ENCODE measurements at places on chromosomes 11 and 22. TPM values are rescaled to one million over a fixed set of nuclear protein-coding genes. Genes with fewer than 3 reads are reported as not detected.

DNA sequence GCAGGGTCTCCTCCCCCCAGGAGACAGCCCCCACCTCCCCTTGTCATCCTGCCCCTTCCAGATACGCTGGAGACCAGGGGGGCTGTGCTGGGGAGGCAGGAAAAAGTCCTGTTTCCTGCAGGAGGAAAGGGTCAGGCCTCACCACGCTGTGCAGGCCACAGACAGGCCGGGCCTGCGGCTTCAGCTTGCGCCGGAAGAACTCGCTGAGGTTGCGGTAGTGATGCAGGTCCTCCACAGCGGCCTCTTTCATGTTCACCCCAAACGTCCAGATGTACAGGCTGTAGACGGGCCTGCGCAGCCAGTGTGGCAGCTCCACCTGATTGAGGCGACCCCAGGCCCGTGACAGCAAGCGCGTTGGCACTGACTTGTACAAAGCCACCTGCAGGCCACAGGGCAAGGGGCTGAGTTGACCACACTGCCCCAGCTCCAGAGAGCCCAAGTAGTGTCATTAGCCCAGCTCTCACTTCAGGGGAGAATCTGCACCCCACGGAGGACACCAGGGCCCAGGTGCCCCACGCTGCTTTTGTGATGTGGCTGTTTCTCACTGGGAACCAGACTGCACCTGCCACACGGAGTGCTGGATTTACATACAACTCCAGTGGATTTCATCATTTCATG lies 40.4 kb downstream of the PISD start:
- no peak for DNase-seq

DNA sequence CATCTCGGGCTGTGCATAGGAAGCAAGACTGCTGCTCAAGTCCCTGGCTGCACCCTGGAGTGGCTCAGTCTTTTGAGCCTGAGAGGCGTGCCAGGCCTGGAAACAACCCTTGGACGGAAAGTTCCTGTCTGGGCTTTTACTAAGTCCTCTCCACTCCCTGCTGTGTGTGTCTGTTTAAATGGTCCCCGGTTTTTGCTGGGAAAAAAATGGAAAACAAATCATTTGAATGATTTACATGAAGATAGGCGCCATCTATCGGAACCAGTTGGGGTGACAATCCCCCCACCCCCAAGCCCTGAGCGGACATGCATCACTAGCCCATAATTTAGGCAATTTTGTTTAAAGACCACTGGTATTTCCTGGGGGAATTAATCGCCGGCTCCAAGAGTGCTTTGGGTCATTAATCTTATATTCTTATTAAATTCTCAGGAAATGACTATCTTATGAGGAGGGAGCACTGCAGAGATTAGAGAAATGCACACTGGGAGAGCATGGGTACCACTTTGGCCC lies 2.7 kb upstream of the GAB2 start:
- DNase-seq: peak; percentile 44

- DNase-seq: no peak
These were observed 8.2 kb downstream of the PDE2A start for GRCh38 chr11:72665911-72666472.

GRCh38 chr11:86245369-86246292 lies 1.1 kb downstream of the EED start:
- no peak for DNase-seq

DNA sequence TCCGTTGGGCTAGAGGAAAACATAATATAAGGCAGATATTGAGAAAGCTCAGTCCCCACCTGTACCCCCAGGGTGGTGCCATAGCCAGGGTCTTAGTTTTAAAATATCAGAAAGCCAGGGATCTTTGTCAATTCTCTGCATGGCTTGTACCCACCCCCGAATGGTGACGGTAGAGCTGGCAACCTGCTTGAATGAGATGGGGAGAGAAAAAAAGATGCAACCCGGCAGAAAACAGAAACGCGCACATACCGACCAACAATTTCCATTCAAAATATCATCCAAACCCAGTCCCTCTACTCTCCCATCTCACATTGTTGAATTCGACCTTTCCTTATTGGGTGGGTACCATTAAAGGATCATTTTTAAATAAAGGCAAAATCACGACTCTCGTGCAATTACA lies 543.9 kb downstream of the MIAT start:
- no peak for DNase-seq

DNA sequence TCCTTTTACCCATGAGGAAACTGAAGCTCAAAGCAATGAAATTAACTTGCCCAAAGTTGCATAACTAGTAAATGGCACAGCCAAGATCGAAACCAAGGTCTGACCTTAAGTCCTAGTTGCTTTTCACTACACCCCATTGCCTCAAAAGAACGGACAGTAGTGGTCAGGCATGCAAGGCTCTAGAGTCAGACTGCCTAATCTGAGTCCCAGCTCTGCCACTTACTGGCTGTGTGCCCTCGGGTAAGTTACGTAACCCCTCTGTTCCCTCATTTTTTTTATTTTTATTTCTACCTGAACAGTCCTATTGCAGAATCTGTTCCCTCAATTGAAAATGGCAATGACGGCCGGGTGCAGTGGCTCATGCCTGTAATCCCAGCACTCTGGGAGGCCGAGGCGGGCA lies 9.6 kb downstream of the CYB561A3 start:
- DNase-seq: no peak

DNA sequence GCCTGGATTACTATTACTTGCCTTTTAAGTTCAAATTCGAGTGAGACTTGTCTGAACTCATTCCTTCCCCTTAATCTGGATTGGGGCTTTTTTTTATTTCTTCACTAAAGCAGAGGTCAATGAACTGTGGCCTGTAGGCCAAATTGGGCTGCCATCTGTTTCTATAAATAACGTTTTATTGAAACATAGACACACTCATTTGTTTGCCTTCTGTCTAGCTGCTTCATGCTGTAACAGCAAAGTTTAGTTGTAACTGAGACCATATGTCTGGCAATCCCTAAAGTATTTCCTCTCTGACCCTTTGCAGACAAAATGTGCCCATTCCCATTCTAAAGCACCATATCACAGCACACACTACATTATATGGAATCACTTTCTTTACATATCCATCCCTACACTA lies 207.9 kb upstream of the ISX start:
- no peak for DNase-seq

DNA sequence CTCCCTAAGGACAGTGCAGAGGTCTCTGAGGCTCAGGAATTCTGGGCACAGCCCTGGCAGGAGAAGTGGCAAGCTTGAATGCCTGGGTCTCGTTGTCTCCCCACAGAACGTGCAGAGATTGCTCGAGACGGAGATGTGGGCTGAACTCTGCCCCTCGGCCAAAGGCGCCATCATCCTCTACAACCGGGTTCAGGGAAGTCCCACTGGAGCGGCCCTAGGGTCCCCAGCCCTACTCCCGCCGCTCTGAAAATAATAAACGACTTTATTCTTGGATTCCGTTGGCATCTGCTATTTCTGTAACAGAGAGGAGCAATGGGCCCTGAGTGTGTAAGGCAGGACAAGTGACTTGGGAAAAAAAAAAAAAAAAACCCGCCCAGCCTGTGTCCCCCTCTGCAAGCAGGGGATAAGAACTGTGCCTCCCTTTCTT lies 591 bp upstream of the DNAJC4 start:
- DNase-seq: no peak

DNA sequence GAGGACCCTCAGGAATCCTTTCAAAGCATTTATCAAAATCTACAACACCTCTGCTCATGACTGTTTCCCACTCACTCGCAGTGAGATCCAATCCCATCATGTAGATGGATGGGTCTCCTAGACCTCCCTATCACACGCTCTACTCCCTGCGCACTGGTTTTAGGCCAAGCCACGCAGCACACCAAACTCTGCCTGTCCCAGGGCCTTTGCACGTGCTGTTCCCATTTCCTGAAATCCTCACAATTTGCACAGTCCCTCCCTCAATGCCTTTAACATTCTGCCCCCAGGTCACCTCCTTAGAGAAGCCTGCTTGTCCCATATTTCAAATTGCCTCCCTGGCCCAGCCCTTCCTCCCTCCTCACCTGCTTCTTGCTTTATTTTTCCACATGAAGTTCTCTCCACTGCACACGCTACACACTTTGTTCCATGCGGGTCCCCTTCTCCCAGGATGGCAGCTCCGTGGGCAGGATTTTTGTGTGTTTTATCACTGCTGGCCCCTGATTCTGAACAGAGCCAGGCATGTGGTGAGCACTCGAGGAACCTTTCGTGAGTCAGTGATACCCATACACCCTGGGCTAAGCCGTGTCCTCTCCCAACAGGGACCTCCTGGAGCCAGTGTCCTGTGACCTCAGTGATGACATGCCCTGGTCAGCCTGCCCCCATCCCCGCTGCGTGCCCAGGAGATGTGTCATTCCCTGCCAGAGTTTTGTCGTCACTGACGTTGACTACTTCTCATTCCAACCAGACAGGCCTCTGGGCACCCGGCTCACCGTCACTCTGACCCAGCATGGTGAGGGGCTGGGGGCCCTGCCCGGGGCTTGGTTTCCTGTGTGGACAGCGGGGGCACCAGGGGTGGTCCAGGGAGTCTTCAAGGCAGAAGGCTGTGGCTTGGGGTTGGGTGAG lies 12.2 kb downstream of the CSF2RB start:
- DNase-seq: no peak

DNA sequence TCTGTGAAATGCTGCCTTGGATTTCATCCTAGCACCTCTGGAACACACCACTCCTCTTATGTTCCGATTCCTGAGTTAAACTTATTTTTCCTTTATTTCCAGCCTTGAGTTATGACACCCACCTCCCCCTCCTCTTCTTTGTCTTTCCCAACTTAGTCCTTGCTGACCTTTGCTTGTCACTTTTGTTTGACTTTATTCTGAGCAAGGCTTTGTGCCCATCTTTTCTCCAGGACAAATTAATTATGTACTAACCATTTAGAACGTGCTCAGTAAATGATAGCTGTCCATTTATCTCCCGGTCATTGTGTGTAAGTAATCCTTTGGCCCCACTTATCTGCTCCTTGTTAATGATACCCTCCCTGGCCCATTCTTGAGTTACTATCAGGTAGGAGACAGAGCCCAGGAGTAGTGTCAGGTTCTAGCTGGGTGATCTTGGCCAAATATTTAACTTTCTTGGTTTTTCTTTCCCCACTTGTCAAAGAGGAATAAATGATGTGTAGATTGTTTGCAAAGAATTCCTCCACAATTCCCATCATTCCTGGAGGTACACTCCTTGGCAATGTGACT lies 44.2 kb downstream of the EXPH5 start:
- no peak for DNase-seq

DNA sequence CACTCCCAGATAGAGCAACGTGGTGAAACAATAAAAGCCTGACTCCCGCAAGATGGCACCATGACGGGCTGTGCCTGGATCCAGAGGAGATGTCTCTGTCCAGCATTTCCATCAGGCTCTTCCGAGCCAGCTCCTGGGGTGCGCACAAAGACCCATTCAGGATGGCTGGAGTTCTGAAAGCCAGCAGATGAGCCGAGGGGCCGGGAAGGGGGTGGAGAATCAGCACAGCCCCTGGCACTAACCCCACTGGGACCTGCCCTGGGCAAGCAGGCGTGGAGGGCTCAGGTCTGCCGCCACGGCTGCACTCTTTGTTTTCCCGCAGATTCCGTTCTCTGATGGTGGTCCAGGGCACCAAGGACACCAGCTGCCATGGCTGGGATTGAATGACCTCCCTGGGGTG lies 97.2 kb upstream of the BLID start:
- DNase-seq: no peak

DNA sequence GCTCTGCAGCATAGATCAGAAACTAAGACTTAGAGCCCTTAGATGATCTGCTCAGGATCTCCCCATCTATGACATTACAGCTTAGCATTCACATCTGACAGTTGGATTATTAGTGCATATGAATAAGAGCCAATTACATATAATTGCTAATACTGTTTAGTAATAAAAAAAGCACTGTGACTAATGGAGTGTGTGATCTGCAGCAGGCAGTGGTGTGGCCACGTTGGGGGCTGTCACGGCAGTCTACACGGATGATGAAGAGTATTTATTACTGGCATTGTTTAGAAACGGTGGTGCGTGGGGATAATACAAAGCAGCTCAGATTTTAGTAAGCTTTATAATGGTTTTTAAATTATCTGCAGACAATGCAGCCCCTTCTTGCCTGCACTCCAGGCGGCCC lies 93.5 kb upstream of the TIMP3 start:
- DNase-seq: no peak

- no peak for DNase-seq
These were observed 712.4 kb downstream of the TBC1D22A start for GRCh38 chr22:47474895-47475294.

- DNase-seq: no peak
These were observed 1.6 kb downstream of the PAX6 start for GRCh38 chr11:31809541-31809856.

DNA sequence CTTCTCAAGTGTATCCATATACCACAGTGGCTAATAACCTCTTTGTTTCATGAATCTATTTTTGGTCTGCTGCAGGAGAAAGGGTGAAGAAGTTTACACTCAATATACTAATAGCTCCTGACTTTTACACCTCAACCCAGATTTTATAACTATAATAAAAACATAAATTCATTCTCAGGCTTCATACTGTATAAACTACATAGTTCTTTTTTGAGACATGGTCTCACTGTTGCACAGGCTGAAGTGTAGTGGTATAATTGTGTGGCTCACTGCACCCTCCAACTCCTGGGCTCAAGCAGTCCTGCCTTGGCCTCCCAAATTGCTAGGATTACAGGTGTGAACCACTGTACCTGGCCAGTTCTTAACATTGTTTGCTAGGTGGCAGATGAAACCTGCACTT lies 17.8 kb upstream of the CCDC179 start:
- DNase-seq: no peak

DNA sequence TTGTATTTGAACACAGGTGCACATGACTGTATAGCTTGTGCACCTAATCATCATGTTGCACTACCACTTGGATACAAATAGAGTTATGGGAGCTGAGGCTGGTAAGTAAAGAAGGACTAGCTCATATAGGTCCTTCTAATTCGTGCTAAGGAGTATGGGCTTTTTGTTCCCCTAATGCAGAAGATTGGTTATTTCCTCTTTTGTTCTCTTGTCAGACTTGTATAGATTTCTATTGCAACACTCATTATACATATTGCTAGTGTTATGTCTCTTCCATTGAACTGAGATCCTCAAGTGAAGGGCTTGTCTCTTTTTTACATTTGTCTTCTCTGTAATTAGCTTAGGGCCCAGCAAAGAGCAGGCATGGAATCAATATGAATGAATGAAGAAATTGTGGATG lies 54.1 kb upstream of the ARHGAP20 start:
- DNase-seq: no peak

FGF3 gene
- not detected for total RNA-seq

CHRM1 gene
- not detected for total RNA-seq

MYBPC3 gene
- not detected for total RNA-seq

DRD2 gene
- total RNA-seq: not detected

SCT gene
- not detected for total RNA-seq

ART1 gene
- total RNA-seq: not detected

A4GALT gene
- not detected for total RNA-seq

Data from naive thymus-derived CD8-positive, alpha-beta T cell (primary cell).